Panc1 (cell line): ENCODE measurements at places on chromosomes 4 and X.

- DNase-seq = peak; percentile 33
Observed at GRCh38 chr4:161252520-161253141, 911.2 kb downstream of the FSTL5 start.

DNA sequence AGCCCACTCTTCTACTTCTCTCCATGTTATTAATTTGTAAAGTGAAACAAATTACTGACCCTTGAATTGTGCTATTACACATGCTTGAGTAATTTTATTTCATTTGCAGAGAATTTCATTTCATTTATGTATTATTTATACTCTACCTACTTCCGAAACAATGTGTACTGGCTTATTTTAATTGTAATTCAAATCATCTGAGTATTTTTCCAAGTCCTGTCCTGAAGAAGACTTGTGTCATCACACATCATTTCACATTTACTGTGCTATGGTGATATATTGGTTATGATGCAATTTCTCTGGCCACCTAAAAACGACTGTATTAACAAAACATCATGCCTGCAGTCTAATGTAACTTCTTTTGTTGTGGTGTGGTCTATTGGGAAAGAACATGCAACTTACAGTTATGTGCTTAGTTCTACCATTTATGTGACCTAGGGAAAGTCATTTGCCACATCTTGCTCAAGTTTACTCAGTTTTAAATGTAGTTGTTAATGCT lies 384.5 kb downstream of the RPA4 start:
- no peak for DNase-seq

- no peak for DNase-seq
Observed at GRCh38 chr4:80173401-80173800, 23.9 kb upstream of the PRDM8 start.

DNA sequence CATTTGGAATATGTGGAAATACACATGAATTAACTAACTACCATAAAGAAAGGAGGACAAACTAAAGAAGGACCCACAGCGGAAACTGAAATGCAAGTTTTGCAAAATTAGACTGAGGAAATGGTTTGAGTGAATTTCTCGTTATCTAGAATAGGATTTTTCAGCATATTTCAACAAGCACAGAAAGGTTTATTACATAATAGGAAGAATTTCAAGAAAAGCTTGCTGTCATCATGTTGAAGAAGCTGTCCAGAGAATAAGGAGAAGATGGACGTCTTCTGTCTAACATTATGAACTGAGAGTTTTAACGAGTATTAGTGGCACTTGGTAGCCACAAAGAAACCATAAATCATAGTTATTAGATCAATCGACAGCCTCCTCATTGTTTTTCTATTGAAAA lies 45.0 kb downstream of the TEC start:
- DNase-seq = no peak

GRCh38 chr4:77819843-77820648 lies 878 bp upstream of the CNOT6L start:
- peak; percentile 25 for DNase-seq

GRCh38 chrX:96841325-96841724 lies 42.4 kb upstream of the RPA4 start:
- DNase-seq = no peak

DNA sequence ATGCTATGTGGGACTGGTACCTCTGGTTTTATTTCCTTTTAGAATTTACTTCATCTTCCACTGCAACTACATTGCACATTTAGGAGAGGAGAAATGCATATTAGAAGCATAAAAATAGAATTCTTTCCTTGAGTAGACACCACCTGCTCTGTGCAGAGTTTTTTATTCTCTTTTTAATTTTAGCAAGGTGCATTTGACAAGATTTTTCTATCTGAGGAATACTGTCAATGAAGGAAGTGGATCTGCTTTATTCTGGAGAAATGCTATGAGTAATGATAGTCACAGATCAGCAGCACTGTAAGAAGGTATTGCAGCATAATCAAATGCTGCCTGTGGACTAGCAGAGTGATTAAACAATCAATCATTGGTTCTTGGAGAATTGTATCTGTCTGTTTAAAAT lies 1038.3 kb downstream of the RAPGEF2 start:
- DNase-seq = no peak

- no peak for DNase-seq
Observed at GRCh38 chr4:41358647-41359421, 102.1 kb downstream of the UCHL1 start.

- no peak for DNase-seq
Observed at GRCh38 chr4:38145033-38145678, 185.0 kb downstream of the PTTG2 start.

DNA sequence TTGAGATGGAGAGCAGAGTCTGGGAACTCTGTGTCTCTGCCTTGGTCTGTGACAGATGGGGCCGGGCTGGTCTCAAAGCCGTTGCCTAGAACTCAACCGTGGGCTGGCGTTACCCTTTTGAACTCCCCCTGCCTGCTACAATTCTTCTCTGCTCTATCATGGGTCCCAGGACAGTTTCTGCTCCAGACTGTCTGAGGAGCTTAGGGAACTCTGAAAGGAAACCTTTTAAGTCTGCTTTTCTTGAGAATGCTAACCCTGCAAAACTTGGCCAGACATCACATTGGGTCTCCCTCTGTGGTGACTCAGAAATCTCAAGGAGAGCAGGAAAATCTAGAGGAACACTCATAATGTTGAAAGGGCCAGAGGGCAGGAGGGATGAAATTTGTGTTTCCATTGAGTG lies 240.6 kb downstream of the CBR4 start:
- no peak for DNase-seq

DNA sequence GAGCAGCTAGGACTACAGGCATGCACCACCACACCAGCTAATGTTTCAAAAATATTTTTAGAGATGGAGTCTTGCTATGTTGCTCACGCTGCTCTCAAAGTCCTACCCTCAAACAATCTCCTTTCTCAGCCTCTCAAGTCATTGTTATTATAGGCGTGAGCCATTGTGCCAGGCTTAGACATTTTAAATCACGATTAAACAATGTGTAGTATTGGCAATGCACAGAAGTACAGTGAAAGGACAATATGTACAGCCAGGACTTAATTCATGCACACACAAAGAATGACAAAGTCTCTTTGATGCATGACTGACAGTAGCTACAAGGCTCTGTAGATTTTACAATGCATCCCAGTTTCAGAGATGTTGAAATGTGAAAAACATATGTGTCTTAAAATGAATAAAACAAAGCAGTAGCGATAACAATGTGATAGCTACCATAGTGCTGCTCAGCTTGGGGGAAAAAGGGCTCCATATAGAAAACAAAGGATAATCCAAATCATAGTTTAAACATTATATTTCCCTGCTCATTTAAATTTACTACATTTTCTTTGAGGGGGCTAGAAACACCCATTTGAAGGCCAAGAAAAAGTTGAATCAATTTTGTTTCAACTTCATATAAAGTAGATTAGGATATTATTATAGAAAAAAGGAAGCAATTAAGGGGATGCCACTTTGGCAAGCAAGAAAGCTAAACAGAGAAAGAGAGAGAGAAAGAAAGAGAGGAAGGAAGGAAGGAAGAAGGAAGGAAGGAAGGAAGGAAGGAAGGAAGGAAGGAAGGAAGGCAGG lies 272.4 kb upstream of the SMIM31 start:
- DNase-seq = no peak

GRCh38 chrX:128975745-128976144 lies 547.5 kb downstream of the SMARCA1 start:
- DNase-seq = peak; percentile 10

DNA sequence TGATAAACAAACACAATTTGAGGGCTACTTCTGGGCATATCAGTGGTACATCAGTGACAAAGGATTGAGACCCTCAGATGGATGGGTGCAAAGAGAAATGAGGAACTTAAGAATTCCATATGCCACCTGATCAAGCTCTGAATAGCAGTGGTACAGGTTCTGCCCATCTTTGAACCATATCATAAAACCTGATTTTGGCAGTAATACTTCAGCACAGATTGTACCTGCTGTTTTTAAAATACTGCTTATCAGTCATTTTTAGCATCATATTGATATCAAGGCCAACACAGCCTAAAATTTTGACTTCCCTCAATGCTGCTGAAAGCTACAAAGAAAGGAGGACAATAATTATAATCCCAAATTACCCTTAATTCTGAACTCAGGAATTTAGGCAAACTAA lies 41.5 kb downstream of the ANK2 start:
- DNase-seq = no peak

- no peak for DNase-seq
Observed at GRCh38 chr4:128349921-128350320, 62.3 kb upstream of the PGRMC2 start.

DNA sequence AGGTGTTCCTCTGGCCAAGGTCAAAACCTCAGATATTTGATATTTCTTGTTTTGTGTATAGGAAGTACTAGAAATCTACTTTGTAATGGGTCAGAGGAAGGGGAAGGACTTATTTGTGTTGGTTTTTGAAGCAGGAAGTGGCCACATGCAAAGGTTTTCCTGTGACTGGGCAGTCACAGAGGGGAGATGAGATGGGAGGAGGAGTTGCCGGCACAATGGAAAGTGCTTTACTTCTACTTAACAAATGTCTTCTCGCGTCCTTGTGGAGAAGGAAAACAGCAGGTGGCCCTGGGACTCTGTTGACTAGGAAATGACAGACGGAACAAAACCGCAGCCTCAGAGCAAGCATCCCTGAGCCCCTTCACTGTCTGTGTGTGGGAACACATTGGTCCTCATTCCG lies 46.6 kb downstream of the SHROOM2 start:
- DNase-seq = no peak

GRCh38 chr4:182925298-182925757 lies 8.1 kb upstream of the DCTD start:
- DNase-seq = peak; percentile 54

DNA sequence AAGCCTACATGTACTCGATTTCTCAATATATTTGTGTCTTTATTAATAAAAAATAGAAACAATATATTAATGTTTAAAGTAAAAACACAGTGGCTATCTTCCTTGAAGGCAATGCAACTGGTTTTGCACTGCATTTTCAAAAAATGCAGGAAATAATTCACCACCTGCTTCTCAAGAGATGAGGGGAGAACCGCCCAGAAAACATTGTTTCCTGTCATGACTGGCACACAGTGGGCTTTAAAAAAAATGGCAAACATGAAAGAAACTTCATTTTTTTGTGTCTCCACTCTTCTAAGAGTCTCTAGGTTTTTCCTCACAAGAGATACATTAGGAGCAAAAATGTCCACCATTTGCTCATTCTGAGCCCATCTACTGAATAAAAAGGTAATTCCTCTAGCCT lies 50.8 kb upstream of the C4orf50 start:
- DNase-seq = no peak

GRCh38 chrX:257681-258289 lies 23.4 kb upstream of the PLCXD1 start:
- DNase-seq = no peak
